A549 treated with DMSO at 1 μM for 4 hours (cell line): ENCODE measurements at places on chromosomes 11 and 22. TPM values are rescaled to one million over a fixed set of nuclear protein-coding genes. Genes with fewer than 3 reads are reported as not detected.

KRTAP5-7 gene
- not detected in 5 replicates for total RNA-seq

FLRT1 gene
- 0.07 to 0.08 TPM (median 0.08 TPM) in 4 of 5 replicates, not detected in the other for total RNA-seq

DCHS1 gene
- total RNA-seq = 0.11 to 0.16 TPM (median 0.14 TPM) in 5 replicates

CYP2D6 gene
- total RNA-seq = 0.13 to 0.66 TPM (median 0.38 TPM) in 5 replicates

TNNI2 gene
- not detected in 5 replicates for total RNA-seq

HTR3B gene
- not detected in 5 replicates for total RNA-seq

OR52K1 gene
- total RNA-seq = not detected in 5 replicates

FAM227A gene
- total RNA-seq = 0.66 to 1.1 TPM (median 0.73 TPM) in 5 replicates

GSTP1 gene
- total RNA-seq = 1,469 to 1,648 TPM (median 1,554 TPM) in 5 replicates

TREH gene
- total RNA-seq = 0.05 TPM in 1 of 5 replicates, not detected in the others

TSPAN32 gene
- not detected in 5 replicates for total RNA-seq

EMID1 gene
- total RNA-seq = 0.28 to 0.33 TPM (median 0.31 TPM) in 5 replicates

F2 gene
- 1.9 to 3.1 TPM (median 2.1 TPM) in 5 replicates for total RNA-seq

BRSK2 gene
- total RNA-seq = 6.5 to 7.6 TPM (median 6.8 TPM) in 5 replicates

OSBPL5 gene
- 4.7 to 7.3 TPM (median 5.0 TPM) in 5 replicates for total RNA-seq

PIH1D2 gene
- 0.58 to 1.7 TPM (median 0.99 TPM) in 5 replicates for total RNA-seq

DDX10 gene
- total RNA-seq = 58.1 to 72.9 TPM (median 61.7 TPM) in 5 replicates

RAG1 gene
- total RNA-seq = 0.01 to 0.48 TPM (median 0.27 TPM) in 5 replicates

DENND6B gene
- 1.9 to 3.2 TPM (median 3.0 TPM) in 5 replicates for total RNA-seq

APOL2 gene
- 24.6 to 27.1 TPM (median 26.2 TPM) in 5 replicates for total RNA-seq

CECR2 gene
- total RNA-seq = 0.06 to 0.21 TPM (median 0.09 TPM) in 5 replicates

NLRP14 gene
- not detected in 5 replicates for total RNA-seq

SPON1 gene
- total RNA-seq = not detected in 5 replicates

CLDN5 gene
- not detected in 5 replicates for total RNA-seq

BUD13 gene
- 11.3 to 14.0 TPM (median 11.7 TPM) in 5 replicates for total RNA-seq

ACRV1 gene
- not detected in 5 replicates for total RNA-seq

NTM gene
- total RNA-seq = not detected in 5 replicates

OSBP2 gene
- 10.6 to 15.3 TPM (median 13.9 TPM) in 5 replicates for total RNA-seq

OR52I2 gene
- not detected in 5 replicates for total RNA-seq

OSM gene
- 0.08 TPM in 1 of 5 replicates, not detected in the others for total RNA-seq

SAMM50 gene
- 43.6 to 49.2 TPM (median 47.3 TPM) in 5 replicates for total RNA-seq

P2RX6 gene
- total RNA-seq = 0.56 to 0.94 TPM (median 0.86 TPM) in 5 replicates
